NCI-H187 treated with DMSO at 0.1 percent for 48 hours (cell line): ENCODE measurements at places on chromosomes 7 and 10.
A peak's percentile ranks its signal among the peaks of the same experiment; 100 is the strongest.

- no peak for DNase-seq
These were observed 174.8 kb downstream of the DKK1 start for GRCh38 chr10:52488606-52489485.

- no peak for DNase-seq
These were observed 28.2 kb downstream of the MINDY4 start for GRCh38 chr7:30799206-30799975.

GRCh38 chr7:66454600-66455225, 174.0 kb upstream of the KCTD7 start:
- DNase-seq: no peak

DNA sequence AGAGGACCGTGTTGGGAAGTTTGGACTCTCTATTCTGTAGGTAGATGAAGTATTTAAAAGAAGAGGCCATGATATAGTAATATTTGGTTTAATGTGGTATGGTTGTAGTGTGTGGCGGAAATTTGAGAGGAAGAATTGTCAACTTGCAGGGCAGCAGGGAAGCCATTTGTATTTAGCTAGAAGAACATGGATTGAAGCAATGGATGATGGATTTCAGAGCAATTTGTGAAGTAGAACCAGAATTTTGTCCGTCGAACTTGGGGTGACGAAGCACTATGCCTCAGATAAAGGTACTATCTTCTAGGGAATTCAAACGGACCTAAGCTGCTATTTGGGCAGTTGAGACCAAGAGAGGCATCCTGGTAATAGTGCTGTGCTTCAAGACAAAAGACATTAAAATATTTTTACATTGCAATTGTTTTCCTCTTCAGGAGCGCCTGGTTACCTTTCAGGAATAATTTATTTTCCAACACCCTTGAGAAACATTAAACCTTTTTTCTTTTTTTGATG, 615 bp upstream of the WBP1L start:
- no peak for DNase-seq

- no peak for DNase-seq
These were observed 275.2 kb downstream of the ACTR3B start for GRCh38 chr7:153034791-153035190.

- DNase-seq: no peak
These were observed at the start of the genes ACTR3C and LRRC61 for GRCh38 chr7:150322833-150323681. ACTR3C (minus strand) TSS chr7:150323545; CDS start chr7:150295296, 28,249 bp downstream. LRRC61 (plus strand) TSS chr7:150323355; CDS start chr7:150336862, 13,507 bp downstream.

GRCh38 chr7:51613911-51614357, 297.3 kb upstream of the COBL start:
- DNase-seq: no peak

- DNase-seq: no peak
These were observed 364.3 kb downstream of the PLXNA4 start for GRCh38 chr7:132211971-132212370.

- no peak for DNase-seq
These were observed 232.1 kb upstream of the SEMA3C start for GRCh38 chr7:81150951-81151361.

- DNase-seq: no peak
These were observed 15.2 kb downstream of the GPR85 start for GRCh38 chr7:113071465-113071864.

DNA sequence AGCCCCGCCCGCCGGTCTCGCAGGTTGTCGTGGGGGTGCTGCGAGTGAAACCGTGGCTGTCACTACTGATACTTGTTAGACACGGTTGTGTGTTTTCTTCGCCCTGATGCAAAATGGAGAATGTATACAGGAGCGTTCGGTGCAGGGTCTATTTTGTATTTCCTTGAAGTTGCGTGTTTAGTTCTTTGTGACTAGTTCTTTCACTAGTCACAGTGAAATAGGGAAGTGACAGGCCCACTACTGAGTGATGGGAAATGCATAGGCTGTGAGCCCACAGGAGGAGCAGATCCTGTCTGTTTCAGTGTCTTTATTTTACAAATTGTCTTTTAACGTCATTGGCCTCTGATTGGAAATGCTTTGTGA, 675 bp downstream of the ABRAXAS2 start:
- no peak for DNase-seq

GRCh38 chr10:427761-428519, 261.5 kb downstream of the DIP2C start:
- no peak for DNase-seq

GRCh38 chr7:151484971-151485707, 34.6 kb downstream of the RHEB start:
- no peak for DNase-seq

GRCh38 chr7:100971111-100972001, 2.0 kb downstream of the MUC12 start:
- no peak for DNase-seq

- no peak for DNase-seq
These were observed 3.9 kb downstream of the FAM20C start for GRCh38 chr7:196283-196682.

GRCh38 chr10:49243610-49244283, 55.2 kb upstream of the C10orf71 start:
- no peak for DNase-seq

GRCh38 chr10:71401056-71401455, 4.3 kb downstream of the CDH23 start:
- DNase-seq: no peak

DNA sequence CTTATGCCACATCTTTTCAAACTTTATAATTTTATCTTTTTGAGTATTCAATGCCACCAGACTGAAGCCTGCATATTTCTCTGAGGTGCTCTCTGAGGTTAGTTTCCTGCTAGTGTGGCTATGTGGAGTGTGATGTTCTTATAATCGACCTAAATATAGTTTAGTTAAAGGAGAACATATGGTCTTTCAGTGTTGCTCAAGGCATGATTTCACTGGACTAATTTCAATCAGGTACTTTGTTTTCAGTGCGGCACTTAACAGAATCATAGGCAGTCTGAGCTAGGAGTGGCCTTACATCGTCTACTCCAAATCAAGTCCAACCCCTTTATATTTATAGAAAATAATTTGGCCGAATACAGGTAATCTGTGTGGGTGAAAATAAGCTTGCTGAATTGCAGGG, 134.2 kb downstream of the NXPH1 start:
- DNase-seq: no peak

GRCh38 chr10:73591935-73592699, 975 bp upstream of the USP54 start:
- DNase-seq: peak; percentile 25

GRCh38 chr10:129912986-129913695, 50.9 kb downstream of the EBF3 start:
- no peak for DNase-seq

- DNase-seq: no peak
These were observed 89.1 kb upstream of the AGR3 start for GRCh38 chr7:16970732-16971482.

GRCh38 chr10:107433605-107434004, 269.1 kb upstream of the SORCS1 start:
- DNase-seq: no peak

- DNase-seq: no peak
These were observed 579 bp downstream of the RBM33 start for GRCh38 chr7:155644971-155645509.

GRCh38 chr10:114628106-114628505, 30.0 kb downstream of the ABLIM1 start:
- DNase-seq: no peak

DNA sequence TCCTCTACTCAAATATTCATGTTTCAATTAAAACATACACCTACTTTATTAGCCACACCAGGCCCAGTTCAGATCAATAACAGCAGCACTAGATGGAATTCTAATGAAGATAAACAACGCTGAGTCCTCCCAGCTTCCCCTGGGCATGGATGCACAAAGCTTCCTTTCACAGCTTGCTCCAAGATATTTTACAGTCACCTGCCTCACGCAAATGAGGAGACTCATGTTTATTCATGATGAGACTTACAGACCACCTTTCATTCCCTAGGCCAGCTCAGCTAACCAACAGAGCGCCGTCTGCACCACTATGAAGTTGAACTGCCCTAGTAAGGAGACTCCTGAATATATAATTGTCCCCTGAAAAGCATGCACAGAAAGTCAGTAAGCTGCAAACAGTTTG, 283.0 kb upstream of the AOAH start:
- no peak for DNase-seq

DNA sequence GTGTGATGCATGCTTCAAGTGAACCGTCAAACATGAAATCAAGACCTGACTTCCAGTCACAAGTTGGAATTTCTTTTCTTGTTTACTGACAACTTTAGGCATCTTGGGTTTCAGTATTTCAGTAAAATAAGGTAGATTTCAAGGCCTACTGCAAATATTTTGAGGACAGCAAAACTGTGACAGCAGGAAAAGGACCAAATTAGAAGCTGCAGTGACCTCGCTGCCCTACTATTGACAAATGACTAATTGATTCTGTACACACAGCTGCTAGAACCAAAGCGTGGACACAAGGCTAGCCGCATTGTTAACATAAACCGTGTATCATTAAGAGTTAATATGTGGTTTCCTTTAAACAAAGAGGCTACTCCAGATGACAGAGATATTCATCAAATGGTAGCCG, 105.7 kb upstream of the SEC61G start:
- no peak for DNase-seq

- no peak for DNase-seq
These were observed 5.7 kb upstream of the TNRC18 start for GRCh38 chr7:5429253-5429856.

DNA sequence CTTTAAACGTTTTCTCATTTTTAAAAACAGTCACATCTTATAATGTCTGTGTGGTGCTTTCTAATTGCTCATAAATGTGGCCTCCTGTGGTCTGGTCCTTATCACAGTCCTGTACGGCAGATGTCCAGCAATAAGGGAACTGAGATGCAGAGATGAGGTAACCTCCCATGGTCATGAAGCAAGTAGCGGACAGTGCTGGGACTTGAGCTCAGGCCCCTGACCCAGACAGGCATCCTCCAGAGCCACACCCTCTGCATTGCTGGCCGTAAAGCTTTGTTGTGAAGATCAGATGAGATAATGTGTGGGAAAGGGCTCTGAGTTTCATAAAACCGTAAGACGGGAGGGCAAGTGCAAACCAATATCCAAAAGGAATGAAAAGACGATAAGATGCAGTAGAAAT, 48.2 kb downstream of the DYNC2I1 start:
- DNase-seq: no peak

- no peak for DNase-seq
These were observed 75.9 kb downstream of the MDFIC start for GRCh38 chr7:114997487-114998404.

- no peak for DNase-seq
These were observed 185.0 kb downstream of the TCF7L2 start for GRCh38 chr10:113135025-113135424.

- DNase-seq: peak; percentile 87
These were observed 44.2 kb downstream of the FEZF1 start for GRCh38 chr7:122260336-122260735.

- DNase-seq: no peak
These were observed 649.7 kb upstream of the ANKRD30A start for GRCh38 chr10:36475746-36476145.

- DNase-seq: no peak
These were observed 4.5 kb upstream of the NODAL start for GRCh38 chr10:70445718-70446657.

GRCh38 chr7:127872122-127872521, 159.1 kb downstream of the LRRC4 start:
- DNase-seq: no peak

- no peak for DNase-seq
These were observed at the start of gene SLC18A2 for GRCh38 chr10:117240621-117241529. SLC18A2 (plus strand) TSS chr10:117241114; CDS start chr10:117241694, 580 bp downstream.

GRCh38 chr7:73582664-73583202, 4.4 kb upstream of the TBL2 start:
- no peak for DNase-seq

DNA sequence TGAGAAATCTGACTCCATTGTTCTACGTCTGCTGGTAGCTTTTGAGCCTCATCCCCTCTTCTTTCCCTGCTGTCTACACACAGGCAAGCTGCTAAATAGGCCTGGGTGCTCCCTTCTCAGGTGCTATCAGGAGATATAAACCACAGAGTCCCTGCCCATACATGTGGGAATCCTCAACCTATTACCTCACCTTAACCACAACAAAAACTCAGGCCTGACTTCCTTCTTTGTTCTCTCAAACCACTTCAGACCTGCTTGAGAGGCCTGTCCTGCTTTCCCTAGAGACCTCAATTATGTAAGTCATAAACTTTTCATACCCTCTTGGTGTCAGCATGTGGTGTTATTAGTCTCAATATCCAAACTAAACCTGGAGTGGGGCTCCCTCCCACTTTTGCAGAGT, 75.0 kb upstream of the MAGI2 start:
- DNase-seq: no peak

- no peak for DNase-seq
These were observed 26.8 kb downstream of the GOT1 start for GRCh38 chr10:99403674-99404073.

GRCh38 chr10:94626476-94626875, 57.1 kb upstream of the CYP2C18 start:
- DNase-seq: no peak

GRCh38 chr10:43273543-43273942, 6.7 kb upstream of the RASGEF1A start:
- DNase-seq: no peak

DNA sequence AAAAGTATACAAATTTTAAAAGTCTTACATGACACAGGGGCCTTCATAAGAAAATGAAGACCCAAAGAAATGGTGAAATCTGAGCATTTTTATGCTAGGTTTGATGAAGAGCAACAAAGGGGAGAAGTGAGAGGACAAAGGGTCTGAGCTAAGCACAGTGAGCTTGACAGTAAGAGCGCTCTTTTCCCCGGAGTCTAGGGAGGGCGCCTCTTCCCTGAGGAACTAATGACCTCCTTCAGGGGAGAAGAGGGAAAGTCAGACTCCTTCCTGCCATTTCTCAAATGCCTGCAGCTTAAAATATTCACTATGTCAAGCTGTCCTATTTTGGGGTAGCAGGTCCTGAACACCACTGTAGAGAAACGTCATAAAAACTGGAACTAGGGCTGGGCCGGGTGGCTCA, 18.1 kb upstream of the PAXIP1 start:
- no peak for DNase-seq

DNA sequence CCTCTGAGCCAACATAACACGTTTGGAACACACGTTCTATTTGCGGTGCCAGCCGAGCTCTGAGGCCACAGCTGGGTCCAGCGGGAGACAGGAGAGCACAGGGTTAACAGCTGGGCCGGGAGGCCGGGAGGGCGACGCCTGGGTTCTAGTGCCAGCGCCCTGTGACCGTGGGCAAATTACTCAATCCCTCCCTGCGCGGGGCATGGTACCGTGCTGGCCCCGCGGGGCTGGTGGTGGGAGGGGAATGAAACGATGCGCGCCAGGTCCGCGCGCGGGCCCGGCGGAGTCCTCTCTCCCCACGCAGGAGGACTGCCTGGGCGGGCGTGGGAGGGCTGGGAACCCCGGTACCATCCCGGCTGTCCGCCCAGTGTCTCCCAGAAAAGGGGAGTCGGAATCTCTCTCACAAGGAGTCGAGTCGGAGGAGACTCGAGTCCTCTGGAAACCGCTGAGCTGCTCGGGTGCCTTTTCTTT, 30.4 kb downstream of the LEP start:
- no peak for DNase-seq

DNA sequence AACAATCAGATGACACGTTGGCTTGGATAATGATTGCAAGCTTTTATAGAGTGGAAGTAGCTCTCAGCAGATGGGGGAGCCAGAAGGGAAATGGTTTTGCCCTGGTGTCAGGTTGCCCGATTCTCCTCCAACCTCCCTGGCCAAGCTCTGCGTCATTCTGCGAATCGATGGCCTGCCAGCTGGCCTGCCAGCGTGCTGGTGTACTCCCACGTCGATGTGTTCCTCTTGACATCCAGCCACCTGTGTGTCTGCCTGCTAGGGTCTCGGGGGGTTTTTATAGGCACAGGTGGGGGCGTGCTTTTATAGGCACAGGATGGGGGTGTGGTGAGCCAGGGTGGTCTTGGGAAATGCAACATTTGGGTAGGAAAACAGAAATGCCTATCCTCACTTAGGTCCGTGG, 4.6 kb downstream of the NET1 start:
- DNase-seq: no peak
